ENCODE measurements at places on chromosomes 7 and 10. TPM values are rescaled to one million over a fixed set of nuclear protein-coding genes. Genes with fewer than 3 reads are reported as not detected.

- no peak overlapping the region for H3K27ac ChIP-seq
- H3K4me3 ChIP-seq = no peak overlapping the region
- DNase-seq = no peak
- H3K4me1 ChIP-seq = no peaks in the 10 kb centered on the region
- H3K27me3 ChIP-seq = peaks cover 11% of the 10 kb centered on the region
- no peaks in the 10 kb centered on the region for H3K36me3 ChIP-seq
These were observed 51.2 kb upstream of the ABI1 start for GRCh38 chr10:26911811-26912461.

Gene TDRD1
- total RNA-seq = 0.15 TPM

GRCh38 chr7:144256112-144256511 is 8.5 kb downstream of the OR2A7 start:
- no peaks in the 10 kb centered on the region for H3K27me3 ChIP-seq
- H3K36me3 ChIP-seq = no peaks in the 10 kb centered on the region
- no peak overlapping the region for H3K27ac ChIP-seq

DNA sequence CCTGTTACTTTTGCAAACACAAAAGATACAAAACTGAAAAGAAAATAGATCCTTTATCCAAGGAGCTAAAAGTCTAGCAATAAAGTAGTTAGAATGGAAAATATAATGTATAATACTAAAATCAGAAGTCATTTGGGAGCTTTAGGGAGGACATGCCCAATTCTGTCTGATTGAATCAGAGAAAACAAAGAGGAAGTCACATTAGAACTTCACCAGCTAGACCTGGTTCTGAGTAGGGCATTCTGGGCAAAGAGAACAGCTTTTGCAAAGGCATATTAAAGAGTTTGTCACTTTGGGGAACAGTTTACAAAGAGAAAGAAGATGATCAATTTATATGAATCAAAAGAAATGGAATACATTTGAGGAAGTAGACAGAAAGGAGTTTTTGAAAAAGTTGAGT is 107.0 kb upstream of the PRSS1 start:
- H3K4me3 ChIP-seq = no peak overlapping the region
- H3K36me3 ChIP-seq = no peaks in the 10 kb centered on the region
- H3K4me1 ChIP-seq = peaks cover 14% of the 10 kb centered on the region

Gene CPA2
- total RNA-seq = not detected

Gene RTKN2
- total RNA-seq = 3.8 TPM

Gene GPR22
- total RNA-seq = not detected

Gene SGCE
- 2.4 TPM for total RNA-seq

GRCh38 chr7:98107313-98107721 is 655 bp downstream of the LMTK2 start:
- DNase-seq = no peak
- H3K27me3 ChIP-seq = peaks cover 3% of the 10 kb centered on the region
- H3K4me1 ChIP-seq = peaks cover 17% of the 10 kb centered on the region
- peaks cover 2% of the 10 kb centered on the region for H3K36me3 ChIP-seq
- peak overlapping the region; percentile 65 for H3K27ac ChIP-seq
- H3K4me3 ChIP-seq = peak overlapping the region; percentile 93

- H3K36me3 ChIP-seq = no peaks in the 10 kb centered on the region
- DNase-seq = no peak
- no peak overlapping the region for H3K27ac ChIP-seq
- H3K27me3 ChIP-seq = no peaks in the 10 kb centered on the region
- H3K4me3 ChIP-seq = no peak overlapping the region
These were observed 2.2 kb upstream of the KCTD7 start for GRCh38 chr7:66626331-66626934.

- no peaks in the 10 kb centered on the region for H3K4me1 ChIP-seq
- no peaks in the 10 kb centered on the region for H3K36me3 ChIP-seq
- H3K4me3 ChIP-seq = no peak overlapping the region
- peaks cover 9% of the 10 kb centered on the region for H3K27me3 ChIP-seq
- DNase-seq = no peak
- no peak overlapping the region for H3K27ac ChIP-seq
These were observed 15.0 kb downstream of the PDLIM1 start for GRCh38 chr10:95275726-95276366.

Gene GATAD1
- total RNA-seq = 21.0 TPM

Gene SPDYE2B
- total RNA-seq = not detected

- peaks cover 7% of the 10 kb centered on the region for H3K4me1 ChIP-seq
- H3K27ac ChIP-seq = no peak overlapping the region
- DNase-seq = no peak
- H3K36me3 ChIP-seq = peaks cover 24% of the 10 kb centered on the region
These were observed 20.1 kb downstream of the TMEM168 start for GRCh38 chr7:112770051-112770450.

DNA sequence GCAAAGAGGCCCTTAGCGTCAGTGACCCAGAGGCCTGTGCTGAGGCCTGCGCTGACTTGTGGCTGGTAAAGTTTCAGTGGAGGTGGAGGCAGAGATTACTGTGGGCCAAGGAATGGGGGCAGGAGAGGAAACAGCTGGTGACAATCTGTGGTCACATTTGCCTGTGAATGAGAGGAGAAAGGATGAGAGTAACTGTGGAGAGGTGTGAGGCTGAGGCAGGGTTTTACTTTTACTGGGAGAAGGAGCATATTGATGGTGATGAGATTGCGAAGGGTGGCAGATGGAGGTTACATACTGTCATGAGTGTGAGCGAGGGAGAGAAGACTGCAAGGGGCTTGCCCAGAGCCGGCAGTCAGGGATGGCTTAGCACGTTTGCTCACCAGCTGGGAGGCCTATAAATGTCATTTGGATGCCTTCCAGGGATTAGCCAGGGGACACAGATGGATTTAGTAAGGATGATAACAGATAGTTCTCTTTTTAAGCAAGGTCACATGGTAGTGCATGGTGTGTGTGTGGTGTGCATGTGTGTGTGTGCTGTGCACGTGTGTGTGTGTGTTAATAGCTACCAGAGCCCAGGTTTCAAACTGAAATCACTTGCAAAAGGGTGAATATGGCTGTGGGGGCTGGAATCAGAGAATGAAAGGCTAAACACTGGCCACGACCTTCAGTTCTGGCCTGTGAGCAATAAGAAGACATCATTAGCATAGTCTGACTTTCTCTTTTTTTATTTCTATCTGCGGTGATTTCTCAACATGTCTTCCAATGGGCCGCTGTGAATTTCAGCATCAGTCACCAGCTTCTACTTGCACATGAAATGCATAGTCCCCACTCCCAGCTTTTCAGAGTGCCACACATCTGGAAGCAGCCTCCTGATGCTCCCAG is 291.5 kb upstream of the ZNF32 start:
- no peak overlapping the region for H3K4me3 ChIP-seq
- DNase-seq = peak; percentile 14
- H3K27ac ChIP-seq = no peak overlapping the region
- H3K4me1 ChIP-seq = peaks cover 6% of the 10 kb centered on the region
- H3K36me3 ChIP-seq = no peaks in the 10 kb centered on the region

Gene STYXL1
- 43.6 TPM for total RNA-seq

- no peaks in the 10 kb centered on the region for H3K4me1 ChIP-seq
- H3K27me3 ChIP-seq = peaks cover 12% of the 10 kb centered on the region
- no peaks in the 10 kb centered on the region for H3K36me3 ChIP-seq
These were observed 70.6 kb downstream of the MET start for GRCh38 chr7:116742641-116743040.

- DNase-seq = peak; percentile 62
- no peak overlapping the region for H3K4me3 ChIP-seq
- H3K4me1 ChIP-seq = no peaks in the 10 kb centered on the region
- no peaks in the 10 kb centered on the region for H3K36me3 ChIP-seq
- peaks cover 6% of the 10 kb centered on the region for H3K27me3 ChIP-seq
- no peak overlapping the region for H3K27ac ChIP-seq
These were observed 248.9 kb downstream of the COBL start for GRCh38 chr7:51067757-51068156.

- no peaks in the 10 kb centered on the region for H3K4me1 ChIP-seq
- H3K36me3 ChIP-seq = no peaks in the 10 kb centered on the region
- no peak within 1 kb of the TSS for H3K27ac ChIP-seq
- no peak for DNase-seq
- peaks cover 8% of the 10 kb centered on the region for H3K27me3 ChIP-seq
These were observed at the start of gene ASB15 for GRCh38 chr7:123601530-123601929. ASB15 (plus strand) TSS chr7:123601821; CDS start chr7:123614503, 12,682 bp downstream.
